Activated naive CD4-positive, alpha-beta T cell treated with anti-CD3 and anti-CD28 coated beads, Interleukin-2, amount 10 ng/mL, durations not matched to agents 7 days and 5 days (primary cell): ENCODE measurements at places on chromosomes 2 and 18.

GRCh38 chr2:137467246-137467862 is 496.9 kb upstream of the HNMT start:
- peak; percentile 29 for DNase-seq

GRCh38 chr2:177164131-177164530 is 48.5 kb upstream of the HNRNPA3 start:
- no peak for DNase-seq

DNA sequence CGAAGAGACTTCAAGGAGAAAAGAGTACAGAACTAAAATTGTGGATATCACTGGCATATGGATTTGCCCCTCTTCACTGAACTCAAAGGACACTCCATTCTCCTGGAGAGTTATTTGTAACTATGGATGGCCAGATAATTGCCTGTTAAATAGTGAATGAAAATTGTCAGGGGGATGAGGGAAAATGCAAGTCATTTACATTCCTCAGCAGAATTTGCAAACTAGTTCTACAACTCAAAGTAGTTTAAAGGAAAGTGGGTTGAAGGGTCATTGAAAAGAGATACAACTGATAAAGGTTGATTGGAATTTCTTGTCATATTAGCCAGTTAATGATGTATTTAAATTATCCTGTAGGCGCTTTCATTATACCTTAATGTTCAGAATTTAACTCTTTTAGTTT is 266.5 kb upstream of the SPOPL start:
- no peak for DNase-seq

GRCh38 chr2:191314697-191315364 is 69.6 kb downstream of the MYO1B start:
- DNase-seq, result no peak

DNA sequence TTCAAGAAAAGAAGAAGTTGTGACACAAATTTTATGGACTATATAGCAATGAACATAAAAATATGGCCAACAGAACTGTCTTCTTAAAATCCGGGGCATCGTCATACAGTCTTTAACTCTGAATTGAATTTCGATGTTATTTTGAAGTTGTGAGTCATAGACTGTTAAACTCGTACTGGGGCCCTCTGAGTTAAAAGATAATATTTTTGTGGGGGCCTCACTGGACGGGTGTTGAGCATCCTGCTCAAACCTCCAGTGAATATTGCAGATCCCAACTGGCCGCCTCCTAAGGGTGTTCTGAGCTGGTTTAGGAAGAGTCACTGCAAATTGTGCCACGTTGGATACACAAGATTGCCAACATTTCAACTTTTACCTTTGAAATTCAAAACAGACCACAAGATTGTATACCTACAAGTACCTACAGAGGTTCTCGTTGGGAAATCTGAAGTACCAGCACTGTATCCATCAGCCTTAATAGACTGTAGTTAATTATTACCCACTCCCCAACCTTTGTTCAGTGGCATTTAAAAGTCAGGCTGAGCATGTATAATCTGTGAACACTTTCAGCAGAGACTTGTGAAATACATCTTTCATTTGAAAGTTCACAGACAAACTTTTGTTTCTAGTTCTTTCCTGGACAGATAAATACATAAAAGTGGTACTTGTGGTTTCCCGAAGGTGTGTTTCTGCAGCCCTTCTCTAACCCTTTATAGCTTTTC is 27.8 kb downstream of the KLHL23 start:
- DNase-seq, result no peak

GRCh38 chr2:159728629-159729028 is 16.3 kb downstream of the MARCHF7 start:
- no peak for DNase-seq

GRCh38 chr2:208062113-208062512 is 36.8 kb upstream of the PLEKHM3 start:
- no peak for DNase-seq

DNA sequence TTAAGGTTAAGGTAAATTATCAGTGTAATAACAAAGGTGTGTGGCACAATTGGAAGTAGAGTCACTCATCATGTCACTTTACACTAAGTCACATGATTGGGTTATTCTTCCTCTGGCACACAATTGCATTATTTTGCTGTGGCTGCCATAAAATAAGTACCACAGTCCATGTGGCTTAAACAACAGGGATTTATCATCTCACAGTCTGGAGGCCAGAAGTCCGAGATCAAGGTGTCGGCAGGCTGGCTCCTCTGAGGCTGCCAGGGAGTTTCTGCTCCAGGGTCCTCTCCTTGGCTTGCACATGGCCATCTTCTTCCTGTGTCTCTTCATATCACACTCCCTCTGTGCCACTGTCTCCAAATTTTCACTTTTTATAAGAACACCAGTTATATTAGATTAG is 421.2 kb downstream of the CMPK2 start:
- DNase-seq, result no peak

GRCh38 chr2:207224791-207225482 is 59.2 kb upstream of the KLF7 start:
- DNase-seq, result no peak

DNA sequence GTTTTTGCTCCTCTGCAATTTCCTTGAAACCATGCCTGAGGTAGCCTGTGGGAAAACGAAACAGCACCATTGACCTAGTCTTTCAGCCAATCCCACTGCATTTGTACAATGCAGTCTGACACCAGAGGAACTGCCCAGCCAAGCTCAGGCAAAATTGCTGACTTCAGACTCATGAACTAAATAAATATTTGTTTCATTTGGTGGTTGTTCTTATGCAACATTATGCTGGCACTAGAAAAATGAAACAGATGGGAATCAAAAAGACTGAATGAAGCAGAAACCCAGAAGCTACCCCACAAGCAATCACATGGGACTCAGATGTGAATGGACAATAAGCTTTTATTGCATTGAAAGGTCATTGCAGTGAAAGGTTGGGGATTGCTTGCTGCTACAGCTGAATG is 1.7 kb downstream of the NAT8 start:
- no peak for DNase-seq

DNA sequence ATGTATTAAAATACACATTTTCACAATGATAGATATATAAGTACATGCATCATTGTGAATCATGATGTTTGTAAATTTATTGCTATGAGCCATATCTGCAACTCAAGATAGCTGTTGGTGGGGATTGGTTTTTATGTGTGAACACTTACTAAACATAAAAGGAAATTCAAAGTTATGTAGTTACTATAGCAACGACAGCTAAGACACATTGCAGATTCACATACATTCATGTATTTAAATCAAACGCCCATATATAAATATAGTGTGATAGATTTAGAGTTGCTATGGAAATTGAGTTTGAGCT is 65.6 kb downstream of the MAPRE2 start:
- no peak for DNase-seq

GRCh38 chr2:16368328-16368727 is 297.3 kb downstream of the CYRIA start:
- DNase-seq, result no peak

GRCh38 chr2:64665709-64666108 is 12.0 kb upstream of the SERTAD2 start:
- no peak for DNase-seq

GRCh38 chr2:674321-674985 is 2.8 kb downstream of the TMEM18 start:
- DNase-seq, result no peak

GRCh38 chr2:238163481-238164198 is 4.9 kb downstream of the ERFE start:
- DNase-seq, result no peak

DNA sequence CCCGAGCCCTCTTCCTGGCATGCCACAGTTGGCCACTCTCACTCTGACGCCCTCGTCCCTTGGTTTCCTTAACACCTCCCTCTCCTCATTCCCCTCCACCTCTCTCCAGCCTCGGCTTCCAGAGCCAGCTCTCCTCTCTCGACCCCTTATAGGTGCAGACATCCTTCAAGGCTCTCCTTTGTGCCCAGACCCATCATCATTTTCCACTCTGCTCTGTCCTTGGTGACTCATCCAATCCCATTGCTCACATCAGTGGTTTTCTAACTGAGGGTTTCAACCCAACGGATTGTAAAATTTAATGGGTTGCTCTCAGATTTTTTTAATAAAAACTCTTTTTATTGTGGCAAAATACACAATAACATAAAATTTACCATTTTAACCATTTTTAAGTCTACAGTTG is 6.2 kb downstream of the ST8SIA5 start:
- DNase-seq, result no peak

DNA sequence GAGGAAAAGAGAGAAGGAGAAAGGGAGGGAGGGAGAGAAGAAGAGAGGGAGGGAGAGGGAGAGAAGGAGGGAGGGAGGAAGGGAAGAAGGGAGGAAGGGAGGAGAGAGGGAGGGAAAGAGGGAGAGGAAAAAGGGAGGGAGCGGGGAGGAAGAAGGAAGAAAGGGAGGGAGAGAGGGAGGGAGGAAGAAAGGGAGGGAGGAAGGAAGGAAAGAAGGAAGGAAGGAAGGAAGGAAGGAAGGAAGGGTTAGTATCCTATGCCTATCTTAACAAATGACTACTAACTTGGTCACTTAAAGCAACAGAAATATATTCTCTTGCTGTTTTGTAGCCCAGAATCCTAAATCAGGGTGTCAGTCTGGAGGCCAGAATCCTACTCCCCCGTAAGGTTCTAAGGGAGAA is 52.1 kb downstream of the CMPK2 start:
- DNase-seq, result no peak

GRCh38 chr2:46174345-46175170 is 122.6 kb upstream of the EPAS1 start:
- no peak for DNase-seq

GRCh38 chr2:218393750-218394290 is 5.8 kb upstream of the CTDSP1 start:
- DNase-seq, result no peak

DNA sequence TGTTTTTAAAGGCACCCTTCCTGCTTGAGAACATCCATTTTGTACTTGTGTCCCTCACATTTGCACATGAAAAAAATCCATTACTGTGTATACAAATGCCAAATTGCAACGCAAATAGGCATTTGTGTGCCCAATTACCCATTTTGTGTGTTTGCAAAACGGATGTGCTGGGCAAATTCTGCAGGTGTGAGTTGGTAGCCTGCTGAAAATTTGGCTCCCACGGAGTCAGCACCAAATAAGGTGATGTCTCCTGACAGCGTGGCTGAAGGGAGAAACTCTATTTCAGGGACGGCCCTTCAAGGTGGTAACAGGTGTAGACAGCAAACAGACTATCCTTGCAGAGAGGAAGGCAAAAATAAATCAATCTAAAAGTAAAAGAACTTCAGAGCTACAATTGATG is 661.1 kb downstream of the BCL11A start:
- DNase-seq, result no peak
